AG09319 (cell line): ENCODE measurements at places on chromosomes 2 and 18.

DNA sequence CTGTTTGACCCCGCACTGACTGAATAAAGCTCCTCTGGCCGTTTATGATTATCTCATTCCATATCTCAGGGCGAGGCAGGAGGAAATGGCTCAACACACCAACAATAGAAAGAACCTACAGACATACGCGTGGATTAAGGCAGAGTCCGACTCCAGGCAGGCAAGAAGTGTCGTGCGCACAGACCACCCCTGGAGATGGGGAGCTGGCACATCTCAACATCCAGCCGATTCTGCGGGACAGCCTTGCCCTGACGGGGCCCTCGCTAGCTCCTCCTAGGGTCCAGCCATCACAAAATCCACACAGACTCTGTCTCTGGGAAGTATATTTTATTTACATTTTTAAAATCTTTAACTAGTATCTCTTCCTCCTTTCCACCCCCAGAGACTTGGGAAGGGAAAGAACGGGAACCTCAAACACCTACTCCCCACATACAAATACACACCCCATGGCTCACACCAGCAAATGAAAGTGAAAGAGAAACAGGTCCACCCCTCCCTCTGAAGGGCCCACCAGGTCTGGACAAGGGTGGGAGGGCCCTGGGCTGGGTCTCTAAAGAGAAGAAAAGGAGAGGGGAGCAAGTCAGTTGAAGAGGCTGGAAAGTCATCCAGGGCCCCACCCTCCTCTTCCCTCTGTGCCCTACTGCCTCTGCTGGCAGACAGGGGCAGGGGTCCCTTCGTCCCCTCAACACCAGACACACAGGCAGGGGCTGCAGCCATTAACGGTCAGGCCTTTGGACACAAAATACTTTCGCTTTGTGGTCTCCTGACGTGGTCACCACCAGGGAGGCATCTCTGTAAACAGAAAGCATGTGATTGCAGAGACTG is 3.2 kb downstream of the GPBAR1 start:
- no peak for DNase-seq

- no peak for DNase-seq
Observed at GRCh38 chr18:65527879-65528633, 222.8 kb upstream of the CDH7 start.

- DNase-seq: peak; percentile 79
Observed at GRCh38 chr2:55111570-55112228, 61.4 kb upstream of the RTN4 start.

DNA sequence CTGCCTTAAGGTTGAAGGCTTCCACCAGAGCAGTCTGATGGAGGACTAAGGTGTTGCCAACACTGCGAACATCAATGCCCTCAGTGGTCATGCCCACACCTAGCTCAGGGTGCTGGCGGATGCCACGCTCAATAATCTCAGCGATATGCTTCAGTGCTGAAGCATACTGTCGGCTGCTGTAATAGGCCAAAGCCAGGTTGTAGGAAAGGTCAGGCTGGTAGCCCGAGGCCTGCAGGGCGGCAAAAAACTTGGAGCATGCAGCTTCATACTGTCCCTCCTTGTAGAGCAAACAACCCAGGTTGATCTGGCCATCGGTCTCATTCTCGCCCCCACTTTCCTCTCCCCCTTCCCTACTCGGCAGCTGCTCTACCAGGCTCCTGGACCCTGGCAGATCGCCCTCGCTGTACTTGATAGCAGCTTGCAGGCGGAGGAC is 159.4 kb downstream of the AGPS start:
- DNase-seq: no peak

GRCh38 chr18:55781481-55781957 is 193.5 kb upstream of the TCF4 start:
- peak; percentile 49 for DNase-seq
